IMR-90 (cell line): ENCODE measurements at places on chromosomes 2 and 18. TPM values are rescaled to one million over a fixed set of nuclear protein-coding genes. Genes with fewer than 3 reads are reported as not detected.

GLI2 gene
- total RNA-seq = 3.8 and 4.7 TPM in 2 replicates

COL3A1 gene
- 408 and 411 TPM in 2 replicates for total RNA-seq

GRB14 gene
- total RNA-seq = not detected in 2 replicates

ATP6V1C2 gene
- not detected in 2 replicates for total RNA-seq

ASXL3 gene
- total RNA-seq = under 0.01 and 0.54 TPM in 2 replicates

DNA sequence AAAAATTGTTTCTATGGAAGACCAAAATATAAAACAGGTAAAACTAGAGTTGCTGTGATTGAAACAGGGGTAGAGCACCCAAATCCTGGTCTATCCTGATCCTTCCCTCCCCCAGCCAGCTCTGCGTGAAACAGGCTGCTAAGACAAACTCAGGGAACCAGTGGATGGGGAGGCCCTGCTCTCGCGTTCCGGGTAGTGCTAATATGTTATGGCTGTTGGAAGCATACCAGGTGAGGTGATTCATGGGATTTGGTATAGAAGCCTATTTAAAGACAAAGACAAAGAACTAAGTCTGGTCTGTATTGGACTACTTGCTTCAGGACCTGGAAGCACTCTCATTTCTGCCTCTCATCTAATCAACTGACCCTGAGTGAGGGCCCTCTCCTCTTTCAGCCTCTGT lies 63.0 kb upstream of the CCBE1 start:
- DNase-seq = no peak

GRCh38 chr2:157258520-157259326 lies 1.2 kb downstream of the GALNT5 start:
- no peak for DNase-seq

- no peak for DNase-seq
Observed at GRCh38 chr2:232871418-232871834, 1.4 kb downstream of the SNORC start.

DNA sequence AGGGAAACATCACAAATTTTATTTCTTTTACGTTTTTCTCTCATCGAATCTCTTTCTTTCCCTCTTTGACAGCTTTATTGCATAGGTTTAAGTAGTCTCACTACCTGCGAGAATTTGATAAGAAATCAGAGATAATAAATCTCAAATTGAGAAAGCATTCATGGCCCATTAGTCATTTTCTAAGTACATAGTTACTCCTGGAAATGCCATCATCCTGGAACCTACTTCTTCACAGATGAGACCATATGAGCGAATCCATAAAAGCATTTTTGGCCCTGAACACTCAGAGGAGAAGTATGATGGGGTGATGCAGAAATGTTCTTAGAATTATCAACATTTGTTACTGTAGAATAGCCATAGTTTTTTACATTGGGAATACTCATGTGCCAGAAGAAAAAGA lies 138.0 kb upstream of the ARHGAP28 start:
- peak; percentile 44 for DNase-seq

GRCh38 chr2:120511536-120511935 lies 165.6 kb downstream of the INHBB start:
- DNase-seq = no peak

DNA sequence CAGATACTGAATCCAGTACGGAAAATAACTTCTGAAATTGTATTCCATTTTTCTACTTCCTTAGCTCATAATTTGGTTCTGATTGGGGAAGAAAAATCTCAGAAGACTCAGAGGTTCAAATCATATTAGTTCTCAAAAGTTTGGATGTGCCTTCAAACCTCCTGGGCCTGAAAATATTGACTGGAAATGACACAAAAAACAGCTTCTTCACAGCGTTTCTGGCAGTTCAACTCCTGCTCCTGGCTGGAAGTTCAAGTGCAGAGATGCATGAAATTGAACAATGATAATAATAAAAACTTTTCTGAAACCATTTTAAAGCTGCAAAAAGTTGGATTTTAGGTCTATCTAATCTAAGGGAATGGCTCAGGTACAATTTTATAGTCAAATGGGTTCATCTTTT lies 1459.9 kb upstream of the CELF4 start:
- no peak for DNase-seq

GRCh38 chr2:11329776-11330175 lies 14.7 kb downstream of the ROCK2 start:
- DNase-seq = peak; percentile 68

- DNase-seq = no peak
Observed at GRCh38 chr2:151408788-151409600, 708 bp upstream of the RIF1 start.

- no peak for DNase-seq
Observed at GRCh38 chr18:58896734-58897508, 32.2 kb downstream of the ZNF532 start.

- DNase-seq = no peak
Observed at GRCh38 chr18:27040796-27041195, 144.3 kb downstream of the CHST9 start.

DNA sequence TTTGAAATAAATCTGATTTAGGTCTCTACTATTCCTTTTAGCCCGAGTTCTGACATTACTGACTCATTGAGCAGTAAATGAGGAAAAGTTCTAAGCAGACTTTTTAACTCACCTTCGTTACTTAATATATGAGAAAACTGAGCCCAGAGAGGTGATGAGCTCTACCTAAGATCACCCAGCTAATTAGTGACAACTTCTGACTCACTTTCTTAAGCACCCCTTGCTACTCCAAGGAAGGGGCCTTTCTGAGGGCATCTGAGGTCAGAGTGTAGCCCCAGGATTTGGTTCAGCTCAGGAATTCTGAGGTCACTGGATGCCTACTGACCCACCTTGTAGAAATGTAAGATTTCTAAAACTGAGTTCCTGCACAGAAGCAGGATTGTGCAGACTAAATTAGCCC lies 102.2 kb upstream of the FZD5 start:
- DNase-seq = no peak

- peak; percentile 62 for DNase-seq
Observed at GRCh38 chr18:45920367-45920766, 46.8 kb downstream of the EPG5 start.
